ENCODE measurements at places on chromosomes 5 and 9.

- DNase-seq: no peak
Measured at GRCh38 chr9:129576546-129577543, 44.1 kb downstream of the C9orf50 start.

- DNase-seq: no peak
Measured at GRCh38 chr9:136531904-136532798, 13.7 kb downstream of the NOTCH1 start.

DNA sequence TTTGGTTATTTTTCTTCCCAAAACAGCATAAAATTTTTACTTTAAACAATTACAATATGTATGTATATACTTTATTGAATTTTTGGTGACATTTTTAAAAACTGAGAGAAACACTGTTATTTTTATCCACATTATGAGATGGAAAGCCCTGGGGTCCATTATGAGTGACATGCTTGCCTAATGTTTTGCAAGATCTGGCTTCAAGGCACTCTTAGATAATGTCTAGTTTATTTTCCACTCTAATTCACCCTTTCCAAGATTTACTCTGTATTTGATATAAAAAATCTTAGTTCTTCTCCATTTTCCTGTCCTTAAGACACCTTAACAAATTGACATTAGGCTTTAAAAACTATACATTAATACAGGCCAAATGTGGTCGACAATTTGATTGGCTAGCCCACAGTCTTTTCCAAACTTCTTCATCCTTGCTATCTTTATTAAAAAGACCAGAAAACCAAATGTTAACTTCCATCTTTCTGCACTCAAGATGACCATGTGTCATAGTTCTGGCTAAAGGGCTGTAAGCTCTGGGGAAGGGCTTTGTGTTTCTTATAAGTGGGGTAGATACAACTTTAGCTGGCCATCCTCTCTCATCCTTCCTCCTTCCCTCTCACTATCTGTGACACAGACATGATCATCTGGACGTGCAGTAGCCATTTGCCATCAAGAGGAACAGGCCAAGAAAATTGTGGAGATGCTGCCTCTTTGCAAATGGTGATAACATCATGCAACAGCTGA lies 561.1 kb downstream of the PDE4D start:
- no peak for DNase-seq

GRCh38 chr5:169702693-169703481 lies 65.8 kb downstream of the DOCK2 start:
- no peak for DNase-seq

GRCh38 chr5:102048940-102049339 lies 247.1 kb downstream of the SLCO4C1 start:
- DNase-seq: no peak

DNA sequence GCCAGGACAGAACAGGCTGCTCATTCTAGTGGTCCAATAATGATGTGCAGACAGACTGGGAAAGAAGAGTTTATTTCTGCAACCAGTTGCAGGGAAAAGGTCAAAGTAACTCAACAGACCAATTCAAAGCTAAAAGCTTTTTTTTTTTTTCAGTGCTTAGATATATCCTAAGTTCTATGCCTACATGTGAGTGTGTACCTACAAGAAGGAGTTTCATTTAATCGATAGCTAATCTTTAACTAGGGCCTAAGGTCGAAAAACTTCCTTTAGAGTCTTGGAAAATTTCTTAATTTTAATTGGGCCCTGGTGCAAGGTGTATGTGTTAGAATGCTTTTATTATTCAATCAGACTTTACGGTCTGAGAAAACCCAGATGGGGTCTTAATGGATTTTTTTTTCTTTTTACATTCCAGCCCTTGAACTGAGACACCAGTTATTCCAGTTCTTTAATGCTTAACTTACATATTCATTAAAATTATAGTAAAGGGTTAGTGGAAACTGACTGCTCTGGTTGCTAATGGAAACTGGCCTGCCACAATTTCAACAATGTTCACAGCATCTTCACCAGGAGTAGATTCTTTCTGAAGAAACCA lies 365.3 kb downstream of the MTRR start:
- no peak for DNase-seq

GRCh38 chr9:126301985-126302603 lies 24.5 kb upstream of the MVB12B start:
- peak; percentile 92 for DNase-seq

DNA sequence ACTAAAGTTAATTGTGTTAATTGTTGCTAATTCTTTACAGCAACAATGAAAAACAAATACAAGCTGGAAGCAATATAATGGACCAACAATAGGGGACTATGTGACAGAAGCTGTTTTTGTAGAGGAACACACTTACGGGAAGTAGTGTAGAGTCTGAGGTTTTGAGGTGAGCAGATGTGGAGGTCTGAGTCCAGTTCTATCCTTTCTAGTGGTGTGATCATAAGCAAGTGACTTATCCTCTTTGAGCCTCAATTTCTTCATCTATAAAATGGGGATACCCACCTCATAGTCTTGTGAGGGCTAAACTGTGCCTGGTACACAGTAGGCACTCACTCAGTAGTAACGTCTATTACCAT lies 28.3 kb downstream of the ALG2 start:
- no peak for DNase-seq

- no peak for DNase-seq
Measured at GRCh38 chr9:33192493-33193255, 25.5 kb upstream of the B4GALT1 start.

- no peak for DNase-seq
Measured at GRCh38 chr5:42944989-42945388, 95.1 kb downstream of the ANXA2R start.

DNA sequence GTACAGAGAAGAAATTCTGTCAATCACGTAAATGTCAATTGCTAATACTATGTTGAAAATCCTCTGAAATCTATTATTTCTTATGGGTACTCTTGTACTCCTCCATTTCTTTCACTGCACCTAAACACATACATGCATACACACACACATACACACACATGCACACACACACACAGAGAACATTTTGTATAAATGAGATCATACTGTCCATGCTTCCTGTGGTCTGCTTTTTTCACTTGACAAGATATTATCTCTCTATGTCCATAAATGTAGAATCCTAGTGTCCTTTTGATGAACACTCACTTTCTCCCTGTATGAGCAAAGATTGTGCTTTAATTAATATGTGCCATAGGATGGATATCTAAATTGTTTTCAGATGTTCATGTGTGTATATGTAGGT lies 32.7 kb upstream of the TLR4 start:
- DNase-seq: no peak

DNA sequence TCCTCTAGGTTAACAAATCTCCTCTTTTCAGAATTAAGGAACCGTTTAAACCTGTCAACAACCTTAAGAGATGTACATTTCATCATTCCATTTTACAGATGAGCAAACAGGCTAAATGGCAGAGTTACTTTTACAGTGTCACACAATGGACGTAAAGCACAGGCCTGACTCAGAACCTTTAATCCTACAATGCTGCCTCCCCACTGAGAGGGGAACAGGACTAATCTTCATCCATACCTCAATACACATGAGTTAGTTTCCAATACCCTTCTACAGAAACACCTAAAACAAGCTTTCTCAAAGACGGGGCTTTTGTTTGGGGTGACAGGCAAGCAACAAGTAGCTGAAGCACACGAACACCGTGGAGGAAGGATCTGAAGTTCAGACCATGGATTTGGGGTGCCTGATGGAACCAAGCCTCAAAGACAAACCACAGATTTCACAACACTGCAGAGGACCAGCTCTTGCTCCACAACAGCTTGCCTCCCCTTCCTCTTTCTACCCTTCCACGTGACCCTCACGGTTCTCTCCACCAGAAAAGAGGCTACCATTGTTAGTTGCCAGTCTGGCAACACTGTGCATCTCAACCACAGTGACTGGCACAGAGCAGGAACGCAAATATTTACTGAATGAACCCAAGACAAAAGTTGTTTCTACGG lies 1.8 kb downstream of the RNF130 start:
- peak; percentile 95 for DNase-seq

All from globus pallidus (tissue), 1 donor.